ENCODE measurements at places on chromosomes 16 and 17.

DNA sequence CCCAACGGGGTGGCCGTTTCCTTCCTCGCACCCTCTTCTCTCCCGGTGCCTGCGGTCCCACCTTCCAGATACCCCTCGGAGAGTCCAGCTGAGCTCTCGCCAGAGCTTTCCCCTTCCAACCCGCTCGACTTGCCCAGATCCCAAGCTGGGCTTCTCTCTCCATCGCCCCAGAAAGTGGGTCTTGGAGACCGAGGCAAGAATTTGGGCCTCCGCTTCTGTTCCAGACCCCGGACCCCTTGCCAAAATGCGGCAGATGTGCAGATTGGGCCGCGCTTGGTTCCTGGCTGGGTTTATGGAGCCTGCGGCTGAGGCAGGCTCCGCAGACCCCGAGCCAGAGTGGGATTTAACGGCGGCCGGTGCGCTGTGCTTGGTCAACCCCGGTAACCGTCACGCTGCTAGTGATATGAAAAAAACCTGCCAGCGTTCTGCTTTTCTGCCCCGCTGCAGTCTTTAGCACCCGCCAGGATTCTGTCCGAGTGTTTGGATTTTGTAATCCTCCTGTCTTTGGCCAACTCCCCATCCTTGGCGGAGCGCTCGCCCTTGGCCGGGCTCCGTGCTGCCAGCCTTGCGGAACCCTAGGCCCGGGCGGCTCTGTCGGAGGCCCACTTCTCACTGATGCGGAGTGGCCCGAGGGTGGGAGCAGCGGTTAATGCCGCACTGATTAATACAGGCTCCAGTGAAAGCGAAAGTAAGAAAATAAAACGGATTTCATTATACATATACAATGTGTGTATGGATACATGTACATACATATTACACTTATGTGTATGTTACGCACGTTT lies 754 bp upstream of the SLFN11 start:
- H3K36me3 ChIP-seq, result peaks cover 28% of the 10 kb centered on the region
- peaks cover 14% of the 10 kb centered on the region for H3K27me3 ChIP-seq
- H3K4me3 ChIP-seq, result peak overlapping the region; percentile 94

DNA sequence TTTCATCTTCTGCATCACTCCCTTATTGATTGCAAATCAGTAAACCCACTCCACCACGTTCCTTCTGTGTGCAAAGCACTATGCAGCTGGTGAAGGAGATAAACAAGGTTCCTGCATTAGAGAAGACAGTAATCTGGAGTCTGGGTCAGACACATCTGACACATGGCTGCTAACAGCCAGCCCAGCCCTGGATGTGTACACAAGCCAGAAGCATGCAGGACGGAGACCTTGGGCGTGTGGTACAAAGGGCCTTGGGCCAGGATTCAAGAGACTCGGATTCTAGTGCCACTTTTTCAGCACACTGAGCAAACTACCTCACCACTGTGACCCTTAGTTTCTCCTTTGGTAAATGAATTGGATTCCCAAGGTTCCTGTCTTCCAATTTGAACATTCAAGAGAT lies 86.6 kb upstream of the DNAH9 start:
- no peaks in the 10 kb centered on the region for H3K4me1 ChIP-seq
- no peak overlapping the region for H3K27ac ChIP-seq
- H3K36me3 ChIP-seq, result no peaks in the 10 kb centered on the region
- DNase-seq, result no peak
- H3K27me3 ChIP-seq, result no peaks in the 10 kb centered on the region

- DNase-seq, result peak; percentile 73
- H3K4me1 ChIP-seq, result peaks cover 3% of the 10 kb centered on the region
- H3K27me3 ChIP-seq, result peaks cover 16% of the 10 kb centered on the region
- H3K36me3 ChIP-seq, result no peaks in the 10 kb centered on the region
- H3K4me3 ChIP-seq, result no peak overlapping the region
- no peak overlapping the region for H3K27ac ChIP-seq
Measured at GRCh38 chr17:41579484-41580243, 7.0 kb downstream of the KRT14 start.

- H3K27ac ChIP-seq, result no peak overlapping the region
- peaks cover 2% of the 10 kb centered on the region for H3K4me1 ChIP-seq
- no peaks in the 10 kb centered on the region for H3K36me3 ChIP-seq
- H3K4me3 ChIP-seq, result no peak overlapping the region
- H3K27me3 ChIP-seq, result no peaks in the 10 kb centered on the region
Measured at GRCh38 chr16:81601008-81601428, 156.4 kb downstream of the CMIP start.

- no peak for DNase-seq
- H3K27me3 ChIP-seq, result no peaks in the 10 kb centered on the region
Measured at GRCh38 chr17:7003745-7004144, 7.9 kb downstream of the ALOX12 start.

- peaks cover 2% of the 10 kb centered on the region for H3K27me3 ChIP-seq
- H3K27ac ChIP-seq, result no peak overlapping the region
- no peaks in the 10 kb centered on the region for H3K4me1 ChIP-seq
- H3K36me3 ChIP-seq, result no peaks in the 10 kb centered on the region
Measured at GRCh38 chr16:65061263-65061662, 60.6 kb downstream of the CDH11 start.

- H3K36me3 ChIP-seq, result no peaks in the 10 kb centered on the region
- no peak overlapping the region for H3K27ac ChIP-seq
- no peak for DNase-seq
- H3K4me3 ChIP-seq, result no peak overlapping the region
- no peaks in the 10 kb centered on the region for H3K4me1 ChIP-seq
Measured at GRCh38 chr16:61659936-61660335, 376.3 kb downstream of the CDH8 start.

DNA sequence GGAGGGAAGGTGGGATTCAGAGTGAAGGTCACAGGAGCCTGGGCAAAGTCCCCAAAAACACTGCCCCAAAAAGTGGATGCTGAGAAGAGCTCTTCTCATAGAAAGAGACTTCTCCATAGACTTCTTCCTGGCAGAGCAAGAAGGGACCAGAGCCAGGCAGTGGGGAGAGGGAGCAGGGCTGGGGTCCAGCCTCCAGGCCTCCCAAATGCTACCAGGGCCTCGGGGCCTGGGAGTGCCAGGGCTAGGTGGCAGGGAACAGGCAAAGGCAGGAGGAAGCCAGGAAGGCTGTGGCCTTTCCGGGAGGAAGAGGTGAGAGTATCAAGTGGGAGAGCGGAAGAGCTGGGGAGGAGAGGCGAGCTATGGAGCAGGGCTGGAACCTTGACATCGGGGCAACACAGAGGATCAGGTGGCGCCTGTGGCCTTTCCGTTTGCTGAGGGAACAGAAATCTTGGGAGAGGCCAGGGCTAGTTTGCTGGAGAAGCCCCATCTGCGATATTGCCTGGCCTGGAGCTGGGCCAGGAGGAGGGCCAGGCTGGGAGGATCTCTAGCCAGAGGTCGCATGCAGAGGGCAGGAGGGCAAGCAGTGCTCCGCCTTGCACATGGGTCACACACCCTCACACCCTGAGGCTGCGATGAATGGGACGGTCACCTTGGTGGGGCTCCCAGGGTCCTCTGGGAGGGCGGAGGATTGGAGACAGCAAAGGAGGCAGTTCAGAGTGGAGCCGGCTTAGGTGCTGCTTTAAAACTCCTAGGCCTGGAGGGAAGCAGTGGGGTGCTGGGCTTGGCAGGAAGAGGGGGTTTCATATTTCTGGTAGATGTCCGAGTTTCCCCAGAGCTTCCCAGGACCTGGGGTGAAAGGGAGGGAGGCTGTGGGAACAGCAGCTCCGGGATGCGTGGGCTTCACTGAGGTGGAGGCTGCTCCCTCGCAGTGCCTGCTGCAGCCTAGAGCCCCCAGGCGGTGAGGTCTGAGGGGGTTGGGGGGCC lies 3.4 kb downstream of the SLC16A5 start:
- peaks cover 23% of the 10 kb centered on the region for H3K4me1 ChIP-seq
- H3K27me3 ChIP-seq, result no peaks in the 10 kb centered on the region
- H3K4me3 ChIP-seq, result no peak overlapping the region
- no peak for DNase-seq

GRCh38 chr17:78903101-78903779 lies at the start of gene CEP295NL:
Gene CEP295NL, minus strand, starts transcription at chr17:78903201. Its CDS starts 1,373 bp downstream, at chr17:78901828.
- H3K4me3 ChIP-seq, result no peak within 1 kb of the TSS
- DNase-seq, result no peak
- peaks cover 5% of the 10 kb centered on the region for H3K4me1 ChIP-seq
- H3K36me3 ChIP-seq, result no peaks in the 10 kb centered on the region

DNA sequence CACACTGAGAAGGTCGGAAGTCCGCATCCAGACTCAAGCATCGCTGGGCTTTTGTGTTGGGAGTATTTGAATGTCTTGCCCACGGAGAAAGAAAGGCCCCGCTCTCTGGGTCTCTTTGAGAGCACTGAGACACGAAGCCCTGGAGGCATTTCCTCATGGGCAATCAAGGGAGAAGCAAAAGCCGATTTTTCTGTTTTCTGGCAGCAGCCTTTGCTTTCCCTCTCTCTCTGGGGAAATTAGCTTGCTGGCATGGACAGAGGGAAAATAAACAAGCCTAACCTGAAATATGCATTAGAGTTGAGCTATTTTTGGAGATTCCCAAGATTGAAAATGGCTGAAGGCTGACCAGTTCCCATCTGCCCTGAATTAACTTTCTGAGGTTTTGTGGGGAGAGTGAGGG lies 238.7 kb downstream of the HAPSTR1 start:
- no peaks in the 10 kb centered on the region for H3K36me3 ChIP-seq
- no peak overlapping the region for H3K4me3 ChIP-seq
- no peak for DNase-seq
- no peak overlapping the region for H3K27ac ChIP-seq
- peaks cover 7% of the 10 kb centered on the region for H3K27me3 ChIP-seq

GRCh38 chr16:80151722-80152111 lies 389.1 kb upstream of the DYNLRB2 start:
- no peak for DNase-seq
- H3K4me1 ChIP-seq, result no peaks in the 10 kb centered on the region
- H3K27ac ChIP-seq, result no peak overlapping the region
- no peaks in the 10 kb centered on the region for H3K36me3 ChIP-seq
- no peaks in the 10 kb centered on the region for H3K27me3 ChIP-seq
- no peak overlapping the region for H3K4me3 ChIP-seq

DNA sequence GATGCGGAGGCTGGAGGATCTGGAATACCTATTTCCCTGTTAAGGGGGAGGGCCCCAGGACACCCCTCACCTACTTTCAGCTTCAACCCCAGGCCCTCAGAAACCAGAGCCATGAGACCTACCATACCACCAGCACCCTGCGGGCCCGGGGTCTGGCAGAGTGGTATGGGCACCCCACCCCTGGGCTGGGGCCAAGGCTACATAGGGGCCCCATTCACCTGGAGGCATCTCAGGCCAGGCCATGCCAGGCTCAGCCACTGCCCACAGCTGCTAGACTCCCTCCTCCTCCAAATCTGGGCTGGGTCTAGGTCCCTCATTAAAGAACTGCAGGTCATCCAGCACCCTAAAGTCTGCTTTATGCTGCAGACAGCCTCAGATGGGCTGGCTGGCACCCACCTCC lies 9.0 kb downstream of the FNDC8 start:
- DNase-seq, result no peak
- no peaks in the 10 kb centered on the region for H3K27me3 ChIP-seq
- H3K4me1 ChIP-seq, result no peaks in the 10 kb centered on the region
- H3K4me3 ChIP-seq, result no peak overlapping the region

DNA sequence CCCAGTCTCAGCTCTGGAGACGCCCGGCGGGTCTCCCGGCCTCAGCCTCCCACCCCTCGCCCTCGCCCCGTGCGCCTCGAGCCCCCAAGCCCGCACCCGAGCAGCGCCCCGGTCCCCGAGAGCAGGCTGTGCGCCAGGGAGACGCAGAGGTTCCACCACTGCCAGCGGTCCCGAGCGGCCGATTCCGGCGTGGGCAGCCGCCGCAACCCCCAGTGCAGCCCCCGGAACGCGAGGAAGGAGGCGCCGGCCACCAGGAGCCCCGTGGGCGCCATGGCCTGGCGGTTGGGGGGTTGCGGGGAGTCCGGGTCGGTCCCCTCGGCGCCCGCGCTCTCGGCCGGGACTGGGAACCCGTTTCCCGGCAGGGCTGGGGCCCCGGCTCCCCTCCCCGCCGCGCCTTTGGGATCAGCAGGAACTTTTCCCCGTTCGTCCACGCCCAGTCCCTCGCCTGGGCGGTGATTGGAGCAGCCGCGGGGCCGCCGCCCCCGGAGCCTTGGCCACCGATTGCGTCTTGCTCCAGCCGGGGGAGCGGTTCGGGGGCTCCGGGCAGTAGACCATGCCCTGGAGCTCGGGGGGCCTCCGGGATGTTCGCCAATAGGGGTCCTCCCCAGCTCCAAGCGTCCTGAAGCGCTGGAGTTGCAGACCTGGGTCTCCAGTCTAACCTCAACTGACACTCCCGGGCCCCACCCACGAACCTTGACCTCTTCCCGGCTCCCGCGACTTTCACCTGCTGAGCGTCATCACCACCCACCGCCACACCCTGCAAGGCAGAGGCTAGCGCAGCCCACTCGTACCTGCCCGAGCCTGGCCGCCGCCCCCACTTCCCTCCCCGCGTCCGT lies at the start of gene TLCD2:
Gene TLCD2, minus strand, starts transcription at position 407 of the 836 bp plus-strand sequence. Its CDS starts 135 bp downstream, at position 272.
- peaks cover 16% of the 10 kb centered on the region for H3K4me1 ChIP-seq
- DNase-seq, result peak; percentile 52

GRCh38 chr16:3364774-3365427 lies 9.2 kb downstream of the OR2C1 start:
- peak; percentile 87 for DNase-seq
- peak overlapping the region; percentile 82 for H3K4me3 ChIP-seq
- H3K4me1 ChIP-seq, result peaks cover 9% of the 10 kb centered on the region
- H3K36me3 ChIP-seq, result peaks cover 11% of the 10 kb centered on the region

DNA sequence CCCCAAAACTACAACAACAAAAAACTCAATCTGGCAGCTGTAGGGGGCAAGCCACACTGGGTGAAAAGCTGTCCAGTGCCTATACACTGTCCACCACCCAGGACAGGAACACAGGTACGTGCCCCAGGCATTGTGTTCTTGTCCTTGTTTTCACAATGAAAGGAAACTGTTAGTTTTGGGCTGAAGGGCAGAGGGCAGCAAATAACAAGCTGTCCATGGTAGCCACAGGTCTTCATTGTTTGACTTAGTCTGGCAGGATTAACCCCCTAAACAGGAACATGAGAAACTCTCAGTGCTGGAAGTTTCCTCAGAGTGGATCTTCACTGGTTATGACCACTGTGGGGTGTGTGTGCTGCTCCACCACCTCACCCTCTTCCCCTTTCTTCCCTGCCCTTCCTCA lies 224.6 kb upstream of the N4BP1 start:
- no peaks in the 10 kb centered on the region for H3K27me3 ChIP-seq
- H3K27ac ChIP-seq, result no peak overlapping the region
- DNase-seq, result no peak
- H3K4me1 ChIP-seq, result no peaks in the 10 kb centered on the region
- H3K36me3 ChIP-seq, result no peaks in the 10 kb centered on the region

DNA sequence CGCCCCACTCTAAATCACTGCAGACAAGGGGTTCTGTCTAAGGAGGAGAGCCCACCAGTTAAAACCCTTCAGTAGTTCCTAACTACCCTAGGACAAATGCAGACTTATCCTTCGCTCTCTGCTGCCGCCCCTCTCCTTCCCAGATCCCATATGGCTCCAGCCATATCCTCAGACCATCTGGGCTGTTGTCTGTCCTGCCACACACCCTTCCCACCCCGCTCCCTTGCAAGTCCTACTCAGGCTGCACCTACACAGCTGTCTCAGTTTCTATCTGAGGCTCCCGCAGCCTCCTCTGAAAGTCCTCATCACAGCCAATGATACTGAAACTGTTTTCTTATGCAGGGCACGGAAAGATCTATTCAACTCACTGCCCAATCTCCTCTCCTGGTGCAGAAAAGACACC lies 720 bp upstream of the BCKDK start:
- H3K4me3 ChIP-seq, result peak overlapping the region; percentile 88
- peaks cover 13% of the 10 kb centered on the region for H3K36me3 ChIP-seq
- H3K4me1 ChIP-seq, result peaks cover 14% of the 10 kb centered on the region

GRCh38 chr17:1119924-1120323 lies 59.9 kb downstream of the ABR start:
- H3K36me3 ChIP-seq, result no peaks in the 10 kb centered on the region
- no peak for DNase-seq
- H3K4me3 ChIP-seq, result no peak overlapping the region
- no peaks in the 10 kb centered on the region for H3K27me3 ChIP-seq
